Erythroblast (primary cell): ENCODE measurements at places on chromosomes 3 and 15.

DNA sequence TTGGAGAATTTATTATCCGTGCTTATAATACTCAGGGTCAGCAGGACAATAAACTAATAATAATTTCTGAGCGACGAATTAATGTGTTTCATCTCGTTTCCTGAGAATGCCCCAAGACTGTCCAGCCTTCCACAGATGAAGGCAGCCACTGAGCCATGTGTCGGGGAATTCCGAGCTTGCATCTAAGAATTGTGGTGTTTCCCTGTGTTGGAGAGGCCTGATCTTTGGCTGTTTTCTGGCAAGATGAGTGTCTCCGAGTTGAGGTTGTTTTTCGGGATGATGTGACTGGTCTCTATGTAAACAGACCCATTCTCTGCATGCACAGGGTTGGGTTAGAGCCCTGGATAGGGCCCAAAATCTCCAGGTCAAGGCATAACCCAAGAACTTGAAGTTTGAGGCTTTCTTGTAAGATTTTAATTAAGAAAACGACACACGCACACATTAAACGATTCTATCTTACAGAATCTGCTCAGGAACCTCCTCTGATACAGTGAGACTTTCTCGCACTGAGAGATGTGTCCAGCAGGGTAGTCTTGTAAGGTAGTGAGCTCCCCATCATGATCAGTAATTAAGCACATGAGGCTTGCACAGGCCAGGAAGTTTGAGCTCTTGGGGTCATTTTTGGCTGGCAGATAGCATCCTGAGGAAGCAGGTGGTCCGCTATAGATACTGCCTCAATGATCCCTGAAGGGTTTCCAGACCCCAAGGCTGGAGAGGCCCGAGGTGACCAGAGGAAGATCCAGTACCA lies 14.4 kb downstream of the FGD5 start:
- DNase-seq, result no peak

GRCh38 chr15:73345658-73346057 lies 23.1 kb downstream of the HCN4 start:
- DNase-seq, result no peak

GRCh38 chr3:98171071-98171470 lies 4.6 kb downstream of the OR5H15 start:
- no peak for DNase-seq

DNA sequence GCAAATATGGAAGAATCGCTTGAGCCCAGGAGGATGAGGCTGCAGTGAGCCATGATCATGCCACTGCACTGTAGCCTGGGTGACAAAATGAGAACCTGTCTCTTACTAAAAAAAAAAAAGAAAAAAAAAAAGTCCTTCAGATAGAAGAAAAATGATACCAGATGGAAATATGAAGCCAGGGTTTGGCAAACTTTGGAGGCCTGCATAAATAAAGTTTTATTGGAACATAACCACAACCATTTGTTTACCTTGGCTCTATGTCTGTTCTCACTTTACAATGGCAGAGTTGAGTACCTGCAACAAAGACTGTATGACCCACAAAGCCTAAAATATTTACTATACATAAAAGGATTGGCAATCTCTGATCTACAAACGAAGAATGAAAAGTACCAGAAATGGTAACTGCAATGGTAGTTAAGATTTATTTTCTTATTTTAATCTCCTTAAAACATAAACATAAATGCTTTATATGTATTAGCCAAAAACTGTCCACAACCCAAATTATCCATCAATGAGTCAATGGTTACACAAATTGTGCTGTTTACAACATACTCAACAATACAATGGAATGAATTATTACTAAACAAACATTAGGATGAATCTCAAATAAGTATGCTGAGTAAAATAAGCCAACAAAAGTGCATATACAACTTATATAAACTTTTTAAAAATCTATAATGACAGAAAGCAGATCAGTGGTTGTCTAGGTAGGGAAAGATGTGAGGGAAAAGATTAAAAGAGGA lies 41.8 kb downstream of the GOLGB1 start:
- DNase-seq, result no peak

GRCh38 chr3:182786564-182787196 lies 6.6 kb upstream of the ATP11B start:
- DNase-seq, result peak; percentile 41

- DNase-seq, result no peak
Observed at GRCh38 chr3:52441091-52441771, 3.7 kb downstream of the SEMA3G start.

- DNase-seq, result peak; percentile 19
Observed at GRCh38 chr15:63243776-63244175, 33.6 kb upstream of the APH1B start.
